Caki2 (cell line): ENCODE measurements at places on chromosomes 3 and 15.

DNA sequence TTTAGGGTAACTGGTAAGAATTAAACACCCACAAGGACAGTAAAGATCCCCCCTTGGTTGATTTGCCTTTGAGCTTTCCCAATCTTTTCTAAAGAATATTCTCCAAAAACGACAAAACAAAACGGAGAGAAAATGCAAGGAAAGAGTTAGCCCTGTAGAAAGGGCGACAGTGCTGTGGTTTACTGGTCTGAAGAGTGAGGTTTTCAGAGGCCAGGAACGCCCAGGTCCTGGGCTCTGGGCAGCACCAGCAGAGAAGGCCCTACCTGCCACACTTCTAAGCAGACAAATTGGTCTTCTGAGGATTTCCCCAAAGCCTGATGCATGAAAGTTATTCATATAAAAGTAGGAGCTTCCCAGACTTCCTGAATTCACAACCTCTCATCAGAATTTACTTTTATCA, 119.3 kb downstream of the KCNMB2 start:
- no peak for DNase-seq

GRCh38 chr15:37516621-37517020, 416.3 kb upstream of the MEIS2 start:
- DNase-seq, result no peak

GRCh38 chr15:58479941-58480340, 48.1 kb downstream of the LIPC start:
- DNase-seq, result peak; percentile 76

GRCh38 chr3:173889596-173889995, 492.1 kb downstream of the NLGN1 start:
- DNase-seq, result no peak

DNA sequence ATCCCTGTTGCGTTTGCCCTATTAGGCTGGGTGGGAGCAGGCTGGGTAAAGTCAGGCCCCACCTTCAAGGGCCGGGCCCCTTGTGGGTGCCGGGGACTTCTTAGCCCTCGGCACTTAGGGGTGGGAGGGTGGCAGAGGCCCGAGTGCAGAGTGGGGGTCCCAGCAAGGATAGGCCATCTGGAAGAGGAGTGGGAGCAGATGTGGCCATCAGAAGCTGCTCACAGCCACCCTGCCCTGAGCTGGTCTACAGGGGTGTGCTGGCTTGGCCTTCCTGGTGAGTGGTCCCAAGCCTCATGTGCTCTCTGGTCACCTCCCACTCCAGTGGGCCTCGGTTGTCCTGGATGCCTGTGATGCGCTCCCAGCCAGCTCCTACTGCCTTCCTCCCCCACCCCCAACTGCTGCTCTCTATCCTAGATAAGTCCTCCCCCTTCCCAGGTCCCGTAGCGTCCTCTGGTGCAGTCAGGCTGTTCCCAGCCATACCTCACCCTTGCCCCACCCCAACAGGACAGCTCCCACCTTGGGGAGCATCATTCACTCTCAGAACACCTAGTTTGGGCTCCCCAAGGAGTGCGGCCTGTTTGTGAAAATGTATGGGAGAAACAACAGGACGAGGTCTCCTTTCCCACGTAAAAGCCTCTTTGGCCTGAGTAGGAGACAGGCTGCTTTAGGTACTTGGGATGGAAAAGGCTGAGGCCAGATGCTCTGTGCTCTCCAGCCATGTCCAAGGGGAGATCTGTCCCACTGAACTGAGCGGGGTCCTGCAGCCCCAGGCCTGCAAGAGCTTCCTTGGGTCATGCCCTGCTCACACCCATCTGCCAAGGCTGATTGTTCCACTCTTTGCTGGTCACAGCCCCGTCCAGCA, 24.9 kb upstream of the PLXNA1 start:
- no peak for DNase-seq

- DNase-seq, result no peak
These were observed 50.4 kb downstream of the FOXB1 start for GRCh38 chr15:60054472-60054871.

- no peak for DNase-seq
These were observed 4.1 kb downstream of the SECISBP2L start for GRCh38 chr15:49042165-49042564.

DNA sequence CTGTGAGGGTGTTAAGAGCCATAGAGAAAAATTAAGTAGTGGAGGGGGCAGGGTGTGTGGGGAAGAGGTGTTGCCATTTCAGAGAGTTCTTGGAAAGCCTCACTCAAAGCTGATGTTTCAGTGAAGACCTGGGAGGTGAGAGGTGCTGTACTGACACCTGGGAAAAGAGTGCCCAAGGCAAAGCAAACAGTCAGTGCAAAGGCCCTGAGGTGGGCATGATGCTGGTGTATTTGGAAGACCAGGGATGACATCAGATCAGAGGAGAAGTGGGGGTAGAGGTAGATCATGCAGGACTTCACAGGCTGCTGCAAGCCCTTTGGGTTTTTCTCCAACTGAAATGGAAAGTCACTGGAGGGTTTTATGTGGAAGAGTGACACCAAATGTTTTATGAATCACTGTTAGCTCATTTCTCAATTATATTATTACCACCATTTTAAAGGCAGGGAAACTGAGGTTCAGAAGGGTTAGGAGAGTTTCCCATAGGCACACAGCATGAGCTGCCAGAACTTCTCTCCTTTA, 42.8 kb upstream of the SMAD3 start:
- no peak for DNase-seq

- no peak for DNase-seq
These were observed 22.1 kb downstream of the SIAH2 start for GRCh38 chr3:150740733-150741496.

DNA sequence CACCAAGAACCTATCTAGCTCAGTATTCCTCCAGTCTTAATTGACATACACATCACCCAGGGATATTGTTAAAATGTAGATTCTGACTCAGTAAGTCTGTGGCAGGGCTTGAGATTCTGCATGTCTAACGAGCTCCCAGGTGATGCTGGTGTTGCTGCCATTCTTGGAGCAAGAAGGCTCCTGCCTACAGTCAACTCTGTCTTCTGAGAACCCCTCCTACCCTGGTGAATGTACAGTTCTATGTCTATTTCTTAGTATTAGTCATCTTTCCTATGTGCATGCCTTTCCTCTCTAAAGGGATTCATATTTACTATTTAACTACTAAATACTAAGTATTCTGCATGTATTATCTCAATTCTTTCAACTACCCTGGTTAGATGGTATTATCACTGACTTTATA, 268.7 kb downstream of the EDEM1 start:
- DNase-seq, result no peak

DNA sequence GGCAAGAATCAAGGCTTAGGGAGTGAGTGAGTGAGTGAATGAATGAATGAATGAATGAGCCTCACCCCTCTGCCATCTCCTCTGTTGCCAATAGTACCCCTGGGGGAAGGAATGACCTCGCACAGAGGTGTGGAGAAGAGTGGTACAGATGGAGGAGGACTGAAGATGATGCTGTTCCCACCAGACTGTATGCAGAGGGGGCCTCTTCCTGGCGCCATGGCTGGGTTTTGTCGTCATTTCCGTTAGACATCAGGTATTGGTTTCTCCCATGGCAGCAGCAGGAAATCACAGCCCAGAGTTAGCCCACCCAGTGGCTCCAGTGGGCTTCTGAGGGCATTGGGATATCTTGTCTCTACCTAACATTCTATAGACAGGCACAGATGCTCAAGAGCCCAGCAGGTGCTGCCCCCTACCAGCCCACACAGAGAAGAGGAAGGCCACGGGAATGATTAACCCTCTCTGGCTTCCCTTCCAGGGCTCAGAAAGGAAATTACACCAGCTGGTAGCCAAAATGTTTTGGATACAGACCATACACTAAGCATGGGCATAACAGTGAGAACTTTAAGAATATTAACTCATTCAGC, 109.8 kb upstream of the SLC6A11 start:
- DNase-seq, result no peak

DNA sequence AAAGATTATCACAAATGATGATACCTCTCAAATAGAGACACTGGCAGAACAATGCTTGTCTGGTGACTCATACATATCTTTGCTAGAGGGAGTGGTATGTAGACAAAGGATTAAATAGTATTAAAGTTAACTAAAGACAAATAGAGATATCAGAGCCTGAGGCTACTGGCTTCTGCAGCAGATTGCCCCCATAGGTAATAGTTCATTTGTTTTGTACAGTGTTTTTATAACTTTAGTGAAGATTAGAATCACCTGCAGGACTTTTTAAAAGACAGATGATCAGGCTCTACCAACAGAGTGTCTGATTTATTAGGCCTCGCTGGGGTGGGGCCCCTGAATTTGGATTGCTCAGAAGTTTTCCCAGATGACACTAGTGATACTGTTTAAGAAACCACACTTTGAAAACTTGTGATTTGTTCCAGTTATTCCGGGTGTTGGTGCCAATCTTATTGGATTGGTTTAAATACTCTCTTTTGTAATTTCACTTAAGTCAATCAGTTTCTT, 96.4 kb downstream of the NAALADL2 start:
- peak; percentile 92 for DNase-seq

- DNase-seq, result no peak
These were observed 45.6 kb downstream of the DMXL2 start for GRCh38 chr15:51576911-51577500.

GRCh38 chr3:39907981-39908380, 98.6 kb downstream of the MYRIP start:
- no peak for DNase-seq

DNA sequence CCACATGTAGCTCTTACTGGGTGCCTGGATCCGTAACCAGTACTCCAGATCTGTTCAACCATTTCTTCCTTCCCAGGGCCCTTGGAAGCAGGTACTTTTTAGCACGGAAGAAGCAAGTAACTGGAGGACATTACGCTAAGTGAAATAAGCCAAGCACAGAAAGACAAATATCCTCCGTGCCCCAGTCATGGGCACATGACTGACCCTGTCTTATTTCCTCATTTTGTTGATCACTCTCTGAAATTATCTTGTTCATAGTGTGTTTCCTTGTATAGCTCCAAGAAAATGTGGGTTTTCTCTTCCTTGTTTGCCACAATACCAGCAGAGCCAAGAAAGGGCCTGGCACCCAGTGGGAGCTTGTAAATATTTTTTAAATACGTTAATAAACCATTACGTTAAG, 32.2 kb upstream of the MTMR14 start:
- no peak for DNase-seq

DNA sequence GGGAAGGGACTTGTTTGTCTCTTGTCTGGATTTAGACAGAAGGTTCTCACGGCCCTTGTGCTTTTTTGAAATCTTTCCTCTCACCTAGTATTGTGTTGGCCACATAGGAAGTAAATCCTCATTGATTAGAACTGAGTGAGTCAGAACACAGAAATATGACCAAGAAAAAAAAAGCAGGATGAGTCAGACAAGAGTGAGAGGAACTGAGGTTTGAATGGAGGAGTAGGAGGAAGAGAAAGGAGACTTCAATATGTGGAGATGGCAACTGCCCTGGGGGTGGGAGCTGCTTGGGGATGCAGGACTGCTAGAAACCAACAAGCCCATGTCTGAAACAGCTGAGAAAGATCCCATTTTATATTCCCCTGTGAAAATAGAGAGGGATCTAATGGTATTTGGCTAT, 194.1 kb upstream of the ZBTB20 start:
- DNase-seq, result peak; percentile 10

DNA sequence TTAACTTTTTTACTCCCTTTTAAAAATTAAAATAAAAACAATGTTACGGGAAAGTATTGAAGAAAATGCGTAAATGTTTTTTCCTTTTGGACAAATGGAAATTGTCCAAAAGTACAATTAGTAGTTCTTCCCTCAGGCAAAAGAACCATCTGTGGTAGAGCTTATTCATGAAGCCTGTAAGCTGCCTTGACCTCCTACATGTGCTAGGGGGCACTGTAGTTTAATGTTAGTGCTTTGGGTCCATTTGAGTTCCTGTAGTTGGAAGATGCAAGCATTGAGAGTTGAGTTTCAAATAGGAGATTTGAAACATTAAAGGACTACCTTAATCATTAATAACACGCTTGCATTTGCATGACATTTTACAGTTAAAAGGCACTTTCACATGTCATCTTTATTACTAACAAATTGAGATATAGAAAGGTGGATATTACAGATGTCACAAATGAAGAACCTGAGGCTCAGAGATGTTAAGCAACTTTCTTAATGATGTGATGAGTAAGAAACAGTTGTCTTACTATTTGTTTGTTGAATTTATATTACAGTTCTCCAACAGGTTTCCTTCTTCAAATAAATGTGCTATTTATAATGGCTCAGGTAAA, 1.8 kb upstream of the ZNF385D start:
- DNase-seq, result peak; percentile 43

- no peak for DNase-seq
These were observed 35.8 kb upstream of the THRB start for GRCh38 chr3:24530471-24530870.

DNA sequence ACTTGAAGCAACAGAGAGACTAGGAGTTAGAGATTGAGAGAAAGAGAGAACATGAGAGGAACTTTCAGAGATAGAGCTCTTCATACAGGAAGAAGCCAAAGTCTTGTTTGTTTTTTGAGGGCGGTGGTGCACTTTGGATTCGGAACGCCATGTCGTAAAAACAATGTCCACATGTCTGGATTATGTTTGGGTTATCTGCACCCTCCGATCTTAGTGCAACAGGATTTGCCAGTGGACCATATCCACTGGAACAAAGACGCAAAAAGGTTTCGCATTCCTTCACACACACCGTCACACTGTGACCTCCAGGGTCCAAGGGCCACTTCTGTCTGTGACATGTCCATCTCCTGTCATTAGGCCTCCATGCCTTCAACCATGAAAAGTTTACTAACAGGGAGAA, 141.8 kb upstream of the ATP11B start:
- DNase-seq, result peak; percentile 57

DNA sequence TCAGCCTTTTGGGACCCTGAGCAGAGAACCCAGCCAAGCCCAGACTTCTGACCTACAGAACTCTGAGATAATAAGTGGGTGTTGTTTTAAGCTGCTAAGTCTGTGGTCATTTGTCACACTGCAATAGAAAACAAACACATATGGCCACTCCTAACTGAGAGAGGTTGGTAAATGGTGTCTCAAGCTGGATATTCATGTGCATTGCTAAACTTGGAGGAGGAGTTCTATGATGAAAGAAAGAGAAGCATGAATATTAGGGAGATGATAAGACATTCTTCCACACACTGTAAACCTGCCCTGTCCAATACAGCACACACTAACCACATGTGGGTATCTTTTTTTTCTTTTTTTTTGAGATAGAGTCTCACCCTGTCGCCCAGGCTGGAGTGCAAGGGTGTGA, 27.8 kb upstream of the UBL7 start:
- no peak for DNase-seq

DNA sequence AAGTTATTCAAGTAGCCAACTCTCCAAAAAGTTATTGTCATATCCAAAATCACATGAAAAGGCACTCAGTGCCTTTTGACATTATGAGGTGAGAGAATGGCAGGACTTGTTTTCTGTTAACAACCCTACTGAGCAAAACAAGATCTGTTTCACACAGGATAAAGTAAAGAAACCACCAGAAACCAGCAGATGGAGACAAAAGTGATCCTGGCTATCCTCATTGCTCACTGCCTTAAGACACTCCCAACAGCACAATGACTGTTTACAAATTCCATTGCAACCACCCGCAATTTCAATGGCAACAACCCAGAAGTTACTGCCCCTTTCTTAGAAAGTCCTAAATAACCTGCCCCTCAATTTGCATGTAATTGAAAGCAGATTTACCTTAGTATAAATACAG, 352.6 kb upstream of the NDN start:
- DNase-seq, result no peak
